Endothelial cell (in vitro differentiated cells): ENCODE measurements at places on chromosomes 1 and 21. TPM values are rescaled to one million over a fixed set of nuclear protein-coding genes. Genes with fewer than 3 reads are reported as not detected.

Gene LAD1
- 0.59 TPM for total RNA-seq

DNA sequence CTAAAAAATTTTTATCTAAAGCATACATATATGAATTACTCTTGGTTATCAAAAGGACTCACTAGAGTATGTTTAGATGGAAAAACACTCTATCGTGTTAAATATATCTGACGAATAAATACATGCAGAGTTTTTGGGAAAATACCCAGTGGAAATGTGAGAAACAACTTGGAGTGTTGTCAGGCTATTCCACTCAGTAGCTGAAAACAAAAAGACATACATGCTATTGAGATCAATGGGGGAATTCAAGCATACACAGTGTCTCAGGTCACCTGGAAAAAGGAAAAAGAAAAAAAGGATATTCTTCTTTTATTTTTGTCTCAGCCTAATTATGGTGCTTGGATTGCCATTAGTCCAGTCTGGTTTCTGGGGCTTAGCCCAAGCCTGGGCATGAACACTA, 247.0 kb upstream of the LYPLAL1 start:
- DNase-seq = no peak

DNA sequence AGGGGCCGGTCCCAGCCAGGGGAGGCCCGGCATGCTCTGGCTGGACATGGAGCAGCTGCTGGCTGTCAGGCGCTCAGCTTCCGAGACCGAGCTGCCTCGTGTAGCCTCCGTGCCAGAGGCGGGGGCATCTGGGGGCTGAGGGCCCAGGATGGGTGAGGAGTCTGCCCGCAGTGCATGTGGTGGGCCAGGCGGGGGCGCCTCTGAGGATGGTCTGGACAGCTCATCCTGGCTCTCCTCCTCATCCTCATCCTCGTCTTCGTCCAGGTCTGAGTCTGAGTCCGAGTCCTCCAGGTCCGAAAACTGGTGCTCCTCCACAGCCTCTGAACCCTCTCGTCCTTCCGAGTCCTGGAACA, 28.9 kb upstream of the EDN2 start:
- peak; percentile 49 for DNase-seq

DNA sequence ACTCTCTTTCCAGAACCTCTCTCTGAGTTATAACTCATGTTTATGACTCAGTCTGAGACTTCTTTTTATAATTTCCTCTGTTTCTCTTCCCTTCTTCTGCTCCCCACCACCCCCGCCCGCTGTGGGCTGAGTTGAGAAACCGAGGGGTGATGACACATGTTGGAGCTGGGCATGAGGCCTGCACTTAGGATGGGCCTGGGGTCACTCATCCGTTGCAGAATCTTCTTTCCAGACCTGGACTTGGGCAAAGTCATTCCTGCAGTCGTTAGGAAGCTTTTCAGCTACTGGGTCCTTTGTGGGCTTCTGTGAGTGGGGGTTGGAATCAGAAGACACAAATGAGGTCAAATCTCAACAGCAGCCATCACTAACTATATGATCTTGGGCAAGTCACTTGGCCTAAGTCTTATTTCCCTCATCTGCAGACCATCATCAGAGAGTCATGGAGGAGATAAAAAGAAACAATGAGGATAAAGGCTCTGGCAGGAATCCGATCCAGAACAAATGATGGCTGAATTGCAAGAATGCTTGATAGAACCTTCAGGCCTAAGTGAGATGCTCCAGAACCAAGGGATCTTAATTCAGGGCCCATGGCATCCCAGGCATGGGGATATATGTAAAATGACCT, 53.4 kb downstream of the RPS6KA1 start:
- no peak for DNase-seq

- peak; percentile 72 for DNase-seq
These were observed 5.1 kb upstream of the CTSK start for GRCh38 chr1:150813028-150813707.

DNA sequence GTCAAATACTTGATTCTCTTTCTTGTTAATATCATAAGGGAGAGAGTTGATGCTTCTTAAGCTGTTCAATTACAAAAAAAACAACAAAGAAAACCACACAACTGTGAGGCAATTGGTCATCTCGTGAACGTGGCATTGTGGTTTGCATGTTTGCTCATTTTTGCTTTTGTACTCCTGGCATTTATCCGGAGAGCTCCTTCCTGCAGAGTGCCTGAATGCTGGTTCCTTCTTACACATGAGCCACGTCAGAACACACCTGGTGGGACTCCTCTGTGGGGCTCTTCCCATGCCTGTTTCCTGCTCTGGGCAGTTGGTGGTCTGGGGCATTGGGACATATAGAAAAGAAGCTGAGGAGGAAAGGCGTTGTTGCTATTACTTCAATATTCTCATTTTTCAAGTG, 25.7 kb downstream of the KCNK1 start:
- no peak for DNase-seq

DNA sequence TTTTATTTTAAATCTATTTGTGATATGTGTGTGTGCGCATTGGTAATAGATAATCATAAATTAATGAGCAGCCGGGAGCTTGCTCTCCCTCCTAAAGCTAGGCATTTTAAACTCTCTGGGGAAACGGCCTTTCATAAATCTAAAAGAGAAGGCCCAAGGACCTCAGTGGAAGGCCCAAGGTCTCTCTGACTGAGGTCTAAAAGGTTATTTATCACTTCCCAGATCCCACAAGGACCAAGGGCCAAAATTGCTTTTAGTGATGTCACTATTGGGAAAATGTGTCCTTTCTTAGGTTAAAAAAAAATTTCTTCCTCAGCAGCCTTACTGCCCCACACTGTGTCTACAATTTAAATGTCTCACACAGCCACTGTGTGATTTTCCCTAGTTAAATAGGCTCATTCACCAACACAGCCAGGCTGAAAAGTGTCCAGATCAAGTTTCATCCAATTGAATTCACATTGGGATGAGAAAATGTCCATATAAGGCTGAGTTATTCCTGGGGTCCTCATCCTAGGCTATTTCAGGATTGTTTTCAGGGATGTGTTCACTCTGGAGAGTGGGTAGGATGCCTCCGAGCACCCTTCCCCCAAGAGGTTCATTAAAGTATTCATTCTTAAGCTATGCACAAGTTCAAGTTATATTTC, 46.1 kb downstream of the SLC44A3 start:
- no peak for DNase-seq

DNA sequence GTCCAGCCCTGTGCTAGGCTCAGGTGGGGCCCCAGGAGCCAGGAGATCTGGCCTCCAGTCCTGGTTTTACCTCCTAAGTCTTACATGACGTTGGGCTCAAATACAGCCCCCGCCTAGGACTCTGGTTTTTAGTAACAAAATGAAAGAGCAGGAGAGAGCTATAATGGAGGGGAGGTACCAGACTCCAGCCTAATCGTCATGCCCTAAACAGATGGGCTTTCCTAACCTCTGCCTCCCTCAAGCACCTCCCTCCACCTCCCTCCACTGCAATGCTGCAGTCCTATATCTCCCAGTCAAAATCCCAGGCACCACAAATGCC, 28.6 kb downstream of the TTC39A start:
- DNase-seq = no peak

DNA sequence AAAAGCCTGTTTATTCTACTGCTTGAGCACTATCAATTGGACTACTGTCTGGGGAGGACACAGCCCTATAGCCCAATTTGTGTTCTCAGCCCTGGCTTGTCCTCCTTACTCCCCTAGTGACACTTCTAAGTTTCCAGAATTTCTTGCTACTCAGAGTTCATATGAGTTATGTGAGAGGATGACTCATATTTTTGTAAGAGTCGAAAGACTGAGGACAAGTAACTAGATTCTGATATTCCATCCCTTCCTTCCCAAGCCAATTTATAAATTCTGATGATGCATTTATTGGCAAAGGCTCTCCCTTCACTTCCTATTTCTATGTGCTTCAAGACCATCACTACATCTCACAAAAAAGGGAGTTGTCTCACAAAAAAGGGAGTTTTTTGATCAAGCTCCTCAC, 422.2 kb upstream of the DEPDC1 start:
- no peak for DNase-seq
